ENCODE measurements at places on chromosomes 5 and 9.

DNA sequence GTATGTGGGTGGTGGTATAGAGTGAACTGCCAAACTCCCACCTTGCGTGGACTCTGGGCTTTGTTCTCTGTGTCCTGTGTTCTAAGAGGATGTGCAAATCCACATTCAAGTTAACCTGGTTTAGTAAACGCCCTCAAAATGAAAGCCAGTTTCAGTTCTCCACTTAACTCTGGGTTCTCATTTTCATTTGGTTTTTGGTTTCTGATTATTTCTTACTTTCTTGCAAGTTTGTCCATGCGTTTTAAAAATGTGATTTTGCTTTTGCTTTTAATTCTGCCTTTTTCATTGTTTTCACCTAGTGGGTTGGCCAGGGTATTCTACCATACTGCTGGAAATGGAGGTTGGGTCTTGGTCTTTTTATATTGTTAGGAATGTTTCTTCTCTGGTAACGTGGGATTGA, 38.2 kb downstream of the GALNT10 start:
- no peak for DNase-seq

DNA sequence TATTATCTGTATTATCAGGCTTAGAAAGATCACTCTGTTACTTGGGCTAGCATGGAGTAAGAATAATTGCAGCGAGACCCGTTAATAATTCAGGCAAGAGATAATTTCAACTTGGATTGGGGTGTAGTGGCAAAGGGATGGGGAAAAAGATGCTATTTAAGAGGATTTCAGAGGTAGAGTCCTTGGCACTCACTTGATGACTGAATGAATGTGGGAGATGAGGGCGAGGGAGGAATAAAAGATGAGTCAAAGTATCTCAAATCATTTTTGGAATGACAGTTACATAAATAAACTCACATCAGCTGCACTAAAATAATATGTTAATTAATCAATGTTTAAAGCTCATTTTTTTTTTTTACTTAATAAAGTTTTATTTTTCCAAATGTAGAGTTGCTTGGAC, 4.5 kb upstream of the GPR21 start:
- DNase-seq = no peak

DNA sequence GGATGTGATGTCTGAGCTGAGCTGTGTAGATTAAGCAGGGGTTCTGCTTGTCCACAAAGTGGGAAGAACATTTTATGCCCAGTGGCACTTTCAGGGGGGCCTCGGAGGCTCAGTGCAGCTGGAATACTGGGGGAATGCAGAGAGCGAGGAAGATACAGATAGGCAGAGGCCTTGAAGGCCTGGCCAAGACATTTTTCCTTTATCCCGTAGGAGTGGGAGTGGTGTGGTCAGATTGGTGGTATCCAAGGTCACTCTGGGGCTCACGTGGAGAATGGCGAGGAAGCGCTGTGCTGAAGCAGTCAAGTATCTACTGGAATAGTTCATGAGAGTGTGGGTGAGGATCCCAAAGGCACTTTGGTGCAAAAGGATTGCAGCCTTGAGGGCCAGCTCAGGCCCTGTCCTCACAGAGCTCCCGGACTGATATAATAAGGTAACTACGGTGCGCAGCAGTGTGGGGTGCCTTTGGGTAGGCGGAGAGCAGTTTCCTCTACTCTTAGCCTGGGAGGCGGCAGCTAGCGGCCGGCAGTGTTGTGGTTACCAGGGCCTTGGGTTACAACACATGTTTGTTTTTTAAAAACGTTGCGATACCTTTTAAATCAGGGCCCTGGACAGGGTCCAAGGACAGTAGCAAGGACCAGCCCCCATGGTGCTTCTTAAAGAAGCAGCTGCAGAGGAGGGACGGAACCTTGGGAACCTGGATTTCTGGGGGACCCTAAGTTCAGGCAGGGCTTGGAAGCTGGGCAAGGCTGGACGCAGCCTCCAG, 10.8 kb upstream of the CCDC69 start:
- DNase-seq = peak; percentile 32

- no peak for DNase-seq
These were observed 20.3 kb upstream of the RNF180 start for GRCh38 chr5:64145216-64145895.

GRCh38 chr5:153824909-153825308, 213.8 kb downstream of the FAM114A2 start:
- no peak for DNase-seq

GRCh38 chr9:26612211-26612610, 280.4 kb downstream of the CAAP1 start:
- DNase-seq = no peak

DNA sequence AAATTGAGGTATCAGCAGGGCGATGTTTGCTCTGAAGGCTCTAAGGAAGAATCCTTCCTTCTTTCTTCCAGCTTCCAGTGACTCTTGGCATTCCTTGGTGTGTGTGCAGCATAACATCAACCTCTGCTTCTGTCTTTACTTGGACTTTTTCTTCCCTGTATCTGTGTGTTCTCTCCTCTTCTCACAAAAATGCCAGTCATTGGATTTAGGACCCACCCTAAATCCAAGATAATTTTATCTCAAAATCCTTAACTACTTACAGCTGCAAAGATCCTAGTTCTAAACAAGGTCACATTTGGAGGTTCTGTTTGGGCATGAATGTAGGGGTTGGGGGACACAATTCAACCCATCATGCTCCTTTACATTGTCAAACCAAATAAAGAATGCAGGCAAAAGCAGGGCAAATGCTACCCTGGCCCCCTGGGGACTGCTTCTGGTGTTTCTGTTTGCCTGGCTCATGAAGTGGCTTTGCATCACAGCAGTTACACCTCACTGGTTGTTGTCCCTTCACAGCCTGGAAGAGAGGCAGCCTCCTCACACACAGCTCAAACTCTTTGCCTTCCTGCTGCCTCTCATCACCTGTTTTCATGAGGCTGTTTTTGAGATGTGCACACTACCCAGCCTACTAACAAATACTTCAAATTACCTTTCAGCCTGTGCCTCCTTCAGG, 64.8 kb upstream of the PLCXD3 start:
- DNase-seq = no peak

All from activated CD4-positive, alpha-beta T cell treated with anti-CD3 and anti-CD28 coated beads for 48 hours (primary cell).